ENCODE measurements at places on chromosomes 3 and 15.

DNA sequence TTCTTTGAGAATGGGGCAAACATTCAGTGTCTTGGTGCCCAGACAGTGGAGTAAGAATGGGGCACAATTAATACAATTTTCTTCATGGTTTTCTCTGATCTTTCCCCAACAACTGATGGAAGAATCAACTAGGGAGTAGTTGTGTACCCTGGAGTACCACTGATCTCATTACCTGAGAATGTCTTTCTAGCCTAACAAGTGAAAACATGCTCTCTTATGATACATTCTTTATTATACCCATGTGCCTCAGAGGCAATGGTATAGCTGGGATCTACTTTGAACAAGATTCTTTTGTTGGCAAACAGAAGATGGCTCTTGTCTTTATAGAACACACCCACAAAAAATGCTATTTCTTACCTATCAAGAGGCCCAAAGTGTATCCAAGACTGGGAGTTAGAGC, 250.6 kb upstream of the CMC1 start:
- DNase-seq = no peak

- DNase-seq = no peak
Measured at GRCh38 chr3:11543141-11543947, 100.4 kb downstream of the VGLL4 start.

DNA sequence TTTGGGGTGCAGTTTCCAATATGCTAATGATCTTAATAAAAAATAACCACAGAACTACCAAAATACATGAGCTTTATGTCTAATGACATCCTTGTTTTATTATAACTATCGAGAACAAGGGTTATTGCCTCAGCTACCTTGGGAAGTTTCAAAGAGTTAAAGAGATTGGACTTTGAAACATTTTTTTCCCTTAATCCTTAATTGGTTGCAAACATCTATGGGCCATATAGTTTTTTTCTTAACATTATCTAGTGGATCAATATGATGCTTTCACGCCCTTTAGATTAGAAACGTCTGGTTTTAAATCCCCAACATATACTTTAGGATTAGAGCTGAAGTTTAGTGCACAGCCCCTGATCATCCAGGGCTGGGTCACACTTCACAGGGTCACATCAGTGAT, 219.2 kb upstream of the SGO1 start:
- DNase-seq = no peak

DNA sequence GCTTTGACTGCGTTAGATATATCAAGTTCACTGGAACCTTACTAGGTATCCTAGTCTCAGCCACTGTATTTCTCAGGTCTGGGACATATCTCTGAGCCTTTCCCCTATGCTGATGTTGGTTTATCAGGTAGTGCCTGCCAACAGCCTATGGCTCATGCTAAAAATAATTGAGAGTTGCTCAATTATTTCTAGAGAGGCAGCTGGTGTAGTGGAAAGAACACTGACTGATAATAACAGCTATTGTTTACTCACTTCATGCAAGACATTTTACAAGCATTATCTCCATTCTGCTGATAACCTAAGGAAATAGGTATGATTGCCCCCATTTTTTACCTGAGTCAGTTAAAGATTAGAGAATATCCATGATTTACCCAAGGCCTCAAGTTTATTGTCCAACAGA, 231.4 kb downstream of the LRRN1 start:
- no peak for DNase-seq

DNA sequence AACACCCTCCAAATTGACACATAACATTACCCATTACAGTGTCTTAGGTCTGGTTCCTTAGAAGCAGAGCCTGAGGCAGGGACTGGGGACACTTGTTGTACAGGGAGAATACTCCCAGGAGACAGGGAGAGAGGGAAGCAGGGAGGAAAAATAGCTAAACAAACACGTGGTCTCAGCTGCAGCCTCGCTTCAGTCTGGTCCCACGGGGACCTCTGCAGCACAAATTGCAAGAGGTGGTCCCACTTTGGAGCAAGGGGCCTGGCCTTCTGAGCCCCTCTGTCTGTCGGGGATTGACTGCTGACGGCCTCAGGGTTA, 25.0 kb upstream of the PLA2G4D start:
- DNase-seq = no peak

DNA sequence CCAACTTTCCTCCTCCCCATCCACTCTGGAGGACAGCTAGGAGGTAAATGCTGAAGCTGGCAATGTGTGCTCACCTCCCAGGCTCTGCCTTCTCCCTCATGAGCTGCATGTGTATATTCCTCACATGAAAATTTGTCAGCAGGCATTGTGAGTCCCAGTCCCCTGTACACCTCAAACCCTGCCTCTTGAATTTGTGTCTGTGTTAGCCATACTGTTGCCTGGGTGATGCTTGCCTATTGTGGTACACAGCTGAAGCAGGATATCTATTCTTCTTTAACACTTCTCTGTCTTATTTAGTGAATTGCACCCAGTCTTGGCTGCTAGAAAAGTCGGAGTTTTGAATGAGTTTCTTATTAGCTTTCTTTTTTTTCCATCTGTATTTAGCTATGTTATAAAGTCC, 586.0 kb upstream of the TGFBR2 start:
- DNase-seq = no peak

- DNase-seq = no peak
Measured at GRCh38 chr3:30982416-30983075, 88.1 kb upstream of the GADL1 start.

GRCh38 chr15:39414201-39414600, 166.7 kb upstream of the THBS1 start:
- no peak for DNase-seq

- DNase-seq = no peak
Measured at GRCh38 chr3:43523454-43524053, 98.3 kb downstream of the ANO10 start.

DNA sequence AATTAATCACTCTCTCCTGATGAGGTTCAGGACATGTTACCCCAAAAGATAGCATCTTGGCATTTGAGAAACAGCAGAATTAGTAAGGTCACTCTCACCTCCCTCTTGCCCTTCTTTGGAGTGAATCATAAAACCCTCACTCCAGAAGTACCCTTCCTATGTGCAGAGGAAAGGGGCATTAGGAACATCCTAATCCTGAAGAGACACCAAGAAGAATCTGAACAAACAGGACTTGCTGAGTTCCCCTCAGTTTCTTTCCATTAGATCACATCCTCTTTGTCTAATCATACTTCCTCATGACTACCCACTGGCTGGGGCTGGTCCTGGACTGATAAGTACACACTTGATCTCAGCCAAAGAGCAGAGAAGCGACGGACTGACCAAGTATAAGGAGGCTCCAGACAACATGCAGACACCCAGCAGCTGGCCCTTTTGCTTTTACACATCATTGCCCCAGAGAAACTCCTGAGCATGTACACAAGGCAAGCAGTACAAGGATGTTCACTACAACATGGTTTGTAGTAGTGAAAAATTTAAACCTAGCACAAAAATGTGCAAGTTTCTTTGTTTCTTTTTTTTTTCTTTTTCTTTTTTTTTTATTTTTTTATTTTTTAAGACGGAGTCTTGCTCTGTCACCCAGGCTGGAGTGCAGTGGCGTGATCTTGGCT, 15.0 kb upstream of the TM6SF1 start:
- DNase-seq = no peak

GRCh38 chr3:108620250-108620649, 30.7 kb downstream of the DZIP3 start:
- DNase-seq = no peak

Measured in chondrocyte (in vitro differentiated cells).